Activated naive CD4-positive, alpha-beta T cell (primary cell): ENCODE measurements at places on chromosomes 7 and 10.

DNA sequence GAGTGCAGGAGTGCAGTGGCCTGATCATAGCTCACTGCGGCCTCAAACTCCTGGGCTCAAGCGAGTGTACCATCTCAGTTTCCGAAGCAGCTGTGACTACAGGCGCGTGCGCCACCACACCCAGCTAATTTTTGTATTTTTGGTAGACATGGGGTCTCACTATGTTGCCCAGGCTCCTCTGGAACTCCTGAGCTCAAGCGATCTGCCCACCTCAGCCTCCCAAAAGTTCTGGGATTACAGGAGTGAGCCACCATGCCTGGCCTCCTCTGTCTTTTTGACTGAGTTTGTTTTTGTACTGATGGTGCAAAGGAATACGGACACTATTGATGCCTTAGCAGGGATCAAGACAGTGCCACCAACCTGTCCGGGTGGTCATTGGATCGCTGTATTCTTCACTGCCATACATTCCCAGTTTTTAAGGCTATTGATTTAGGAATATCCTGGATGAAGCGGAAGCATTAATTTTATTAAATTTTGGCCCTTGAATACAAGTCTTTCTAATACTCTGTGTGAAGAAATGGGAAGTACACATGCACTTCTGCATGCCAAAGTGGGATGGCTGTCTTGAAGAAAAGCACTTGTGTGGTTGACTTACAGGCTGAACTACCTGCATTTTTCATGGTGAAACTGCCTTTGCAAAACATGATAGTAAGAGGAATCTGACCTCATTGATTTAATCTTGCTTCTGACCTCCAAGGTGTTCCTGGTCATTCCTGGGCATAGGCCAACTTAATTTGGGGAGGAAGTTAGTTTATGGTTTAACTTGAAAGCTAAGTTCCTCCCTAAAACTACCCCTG is 2.1 kb upstream of the CUL2 start:
- no peak for DNase-seq

- DNase-seq = no peak
Observed at GRCh38 chr10:86768412-86769062, 12.1 kb downstream of the BMPR1A start.

GRCh38 chr10:107546986-107547385 is 382.5 kb upstream of the SORCS1 start:
- no peak for DNase-seq

DNA sequence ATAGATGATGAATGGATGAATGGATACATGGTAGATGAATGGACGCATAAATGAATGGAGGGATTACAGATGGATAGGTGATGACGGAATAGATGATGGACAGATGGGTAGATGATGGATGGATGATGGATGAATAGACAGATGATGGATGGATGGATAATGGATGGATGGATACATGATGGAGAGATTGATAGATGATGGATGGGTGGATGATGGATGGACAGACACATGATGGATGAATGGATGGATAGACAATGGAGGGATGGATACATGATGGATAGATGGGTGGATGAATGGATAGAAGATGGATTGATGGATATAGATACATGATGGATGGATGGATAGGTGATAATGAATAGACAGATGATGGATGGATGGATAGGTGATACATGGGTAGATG is 8.8 kb upstream of the PDGFA start:
- no peak for DNase-seq

- no peak for DNase-seq
Observed at GRCh38 chr7:5424749-5425506, 1.3 kb upstream of the TNRC18 start.

GRCh38 chr7:135177028-135177696 is 6.7 kb upstream of the CYREN start:
- no peak for DNase-seq

DNA sequence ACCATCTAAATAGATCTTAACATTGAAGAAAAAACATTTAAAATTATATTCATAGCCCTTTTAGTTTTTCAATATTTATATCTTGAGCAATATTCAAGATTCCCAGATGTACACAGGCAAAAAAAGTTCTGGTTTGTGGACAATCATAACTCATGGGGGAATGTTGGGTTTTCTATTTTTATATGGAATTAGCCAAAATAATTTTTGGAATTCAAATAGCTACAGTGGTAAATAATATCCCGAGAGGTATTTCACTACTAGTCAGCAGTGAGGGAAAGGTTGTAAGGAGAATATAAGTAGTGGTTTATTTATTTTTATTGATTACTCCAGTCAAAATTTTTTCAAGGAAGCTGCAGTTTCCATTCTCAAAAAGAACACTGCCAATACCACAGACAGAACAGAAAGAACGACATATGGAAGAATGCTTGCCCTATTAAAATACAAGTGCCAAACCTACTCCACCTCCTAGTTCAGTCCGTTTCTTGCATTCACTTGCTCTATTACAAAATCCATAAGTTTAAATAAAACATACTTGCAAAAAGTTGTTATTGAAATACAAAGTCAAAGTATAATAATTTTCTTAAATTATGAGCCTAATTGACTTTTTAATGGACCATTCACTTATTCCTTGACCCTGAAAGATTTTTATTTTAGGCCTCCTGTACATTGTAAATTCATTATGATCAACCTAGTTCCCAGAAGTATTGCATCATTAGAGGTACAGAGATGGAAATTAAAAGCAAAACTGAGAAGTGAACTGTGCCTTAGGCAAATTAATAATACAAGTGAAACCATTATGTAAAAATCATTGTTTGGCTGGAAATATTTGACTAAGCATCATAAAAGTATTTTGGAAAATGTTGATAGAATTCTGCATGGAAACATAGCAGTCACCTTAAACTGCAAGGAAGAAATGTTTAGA is 533.2 kb downstream of the PARD3 start:
- no peak for DNase-seq

DNA sequence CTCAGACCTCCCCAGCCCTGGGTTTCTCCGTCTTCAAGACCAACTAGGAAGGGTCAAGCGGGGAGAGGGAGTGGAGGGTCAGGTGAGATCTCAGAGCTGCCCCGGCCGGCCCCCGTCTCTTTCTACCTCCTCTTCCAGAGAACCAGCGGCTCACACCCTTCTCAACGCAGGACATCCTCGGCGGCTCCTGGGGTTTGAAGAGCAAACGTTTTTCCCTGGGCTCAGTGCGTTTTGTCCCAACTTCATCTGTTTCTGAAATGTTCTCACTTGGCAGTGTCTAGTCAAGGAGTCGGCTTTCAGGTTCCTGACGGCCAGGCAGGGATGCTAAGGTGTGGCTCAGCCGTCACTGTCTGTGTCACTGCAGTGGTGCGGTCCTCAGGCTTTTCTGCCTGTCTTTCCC is 416.4 kb upstream of the FOXK1 start:
- DNase-seq = no peak

DNA sequence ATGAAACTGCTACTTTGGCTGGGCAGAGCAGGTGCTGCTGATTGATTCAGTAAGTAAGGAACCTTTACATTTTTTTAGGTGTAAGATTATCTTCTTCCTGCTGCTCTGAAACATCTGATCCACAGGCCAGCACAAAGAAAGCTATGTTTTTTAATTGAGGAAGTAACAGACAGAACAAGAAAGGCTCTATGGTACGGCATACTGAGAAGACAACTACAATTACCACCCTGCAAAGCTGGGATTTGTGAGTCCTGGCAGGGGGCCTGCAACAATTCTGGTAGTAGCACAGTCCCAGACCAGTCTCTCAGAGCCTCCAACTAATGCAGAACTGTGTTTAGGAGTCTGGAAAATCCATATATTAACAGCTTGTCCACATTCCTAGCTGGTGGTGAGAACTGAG is 103.0 kb upstream of the LRRTM3 start:
- no peak for DNase-seq

- no peak for DNase-seq
Observed at GRCh38 chr7:155570171-155570958, 24.0 kb upstream of the CNPY1 start.

GRCh38 chr10:86020134-86020533 is 346.5 kb downstream of the GRID1 start:
- no peak for DNase-seq

- DNase-seq = no peak
Observed at GRCh38 chr7:24555184-24555583, 18.1 kb upstream of the PALS2 start.

GRCh38 chr7:95229301-95229700 is 95.0 kb downstream of the PON1 start:
- DNase-seq = no peak

GRCh38 chr7:14786314-14786895 is 116.1 kb downstream of the DGKB start:
- DNase-seq = no peak

- DNase-seq = no peak
Observed at GRCh38 chr7:157291404-157292080, 45.3 kb upstream of the DNAJB6 start.

- DNase-seq = no peak
Observed at GRCh38 chr7:33841705-33842129, 63.6 kb upstream of the BMPER start.

DNA sequence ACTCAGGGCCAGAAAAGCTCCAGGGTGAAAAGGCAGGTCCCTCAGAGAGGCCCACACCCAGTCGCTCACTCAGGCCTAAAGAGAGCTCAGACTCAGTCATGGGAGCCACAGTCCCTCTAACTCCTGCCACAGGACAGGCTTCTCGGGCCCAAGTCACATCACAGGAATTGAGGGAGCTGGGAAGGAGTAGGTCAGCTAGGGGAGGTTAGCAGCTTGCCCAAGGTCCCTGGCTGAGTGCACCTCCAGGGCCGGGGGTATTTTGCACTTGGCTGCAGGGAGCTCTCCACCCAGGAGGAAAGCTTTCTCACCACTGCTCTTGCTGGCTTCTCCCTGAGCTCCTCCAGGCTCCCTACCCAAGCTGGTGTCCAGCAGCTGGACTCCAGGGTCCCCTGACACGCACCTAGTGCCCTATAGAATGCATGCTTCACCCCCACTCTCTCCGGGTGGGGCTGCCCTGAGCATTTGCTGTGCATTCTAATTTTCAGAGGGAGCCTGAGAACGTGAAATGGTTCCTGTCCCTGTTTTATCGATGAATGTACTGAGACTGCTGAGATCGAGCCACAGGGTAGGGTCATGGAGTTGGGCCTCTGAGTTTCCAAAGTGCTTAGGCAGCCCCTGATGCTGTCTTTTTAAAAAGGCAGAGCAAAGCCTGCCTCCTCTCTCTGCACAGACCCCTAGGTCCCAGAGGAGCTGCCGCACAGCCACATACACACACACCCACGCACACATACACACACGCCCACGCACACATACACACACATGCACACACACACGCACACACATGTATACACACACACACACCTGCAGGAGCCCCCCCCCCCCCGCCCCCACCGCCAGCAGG is 37.9 kb upstream of the RET start:
- DNase-seq = no peak

- DNase-seq = no peak
Observed at GRCh38 chr10:87090779-87091178, 3.9 kb downstream of the GLUD1 start.

- DNase-seq = no peak
Observed at GRCh38 chr10:36247478-36247877, 605.4 kb upstream of the FZD8 start.

DNA sequence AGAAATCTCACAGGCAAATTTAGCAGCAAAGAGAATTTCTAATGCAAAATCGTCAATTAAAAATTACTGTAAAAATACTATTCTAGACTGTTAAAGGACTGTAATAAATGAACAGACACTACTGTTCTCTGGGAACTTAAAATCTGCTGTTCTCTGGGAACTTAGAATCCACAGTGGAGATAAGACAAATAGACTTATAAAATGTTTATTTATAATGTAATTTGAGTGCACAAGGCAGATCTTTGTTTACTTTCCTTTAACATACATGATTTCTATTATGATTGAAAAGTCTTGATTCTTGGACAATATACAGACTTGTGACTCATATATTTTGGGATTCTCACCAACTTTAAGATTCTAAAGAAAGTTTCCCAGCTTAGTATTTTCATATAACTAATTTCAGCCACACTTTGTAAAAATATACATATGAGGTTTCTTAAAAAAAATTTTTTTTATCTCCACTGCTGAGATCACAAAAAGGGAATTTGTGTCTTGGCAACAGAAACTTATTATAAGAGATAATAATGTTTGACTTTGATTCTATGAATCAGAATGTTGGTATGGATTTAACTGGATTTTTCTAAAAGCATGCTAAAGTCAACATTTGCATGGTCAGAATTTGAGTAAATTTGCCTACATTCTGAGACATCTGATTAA is 166.3 kb upstream of the RHOBTB1 start:
- no peak for DNase-seq

GRCh38 chr10:37246637-37247036 is 121.2 kb downstream of the ANKRD30A start:
- DNase-seq = no peak

GRCh38 chr7:67566101-67566500 is 569.5 kb downstream of the TYW1 start:
- no peak for DNase-seq

DNA sequence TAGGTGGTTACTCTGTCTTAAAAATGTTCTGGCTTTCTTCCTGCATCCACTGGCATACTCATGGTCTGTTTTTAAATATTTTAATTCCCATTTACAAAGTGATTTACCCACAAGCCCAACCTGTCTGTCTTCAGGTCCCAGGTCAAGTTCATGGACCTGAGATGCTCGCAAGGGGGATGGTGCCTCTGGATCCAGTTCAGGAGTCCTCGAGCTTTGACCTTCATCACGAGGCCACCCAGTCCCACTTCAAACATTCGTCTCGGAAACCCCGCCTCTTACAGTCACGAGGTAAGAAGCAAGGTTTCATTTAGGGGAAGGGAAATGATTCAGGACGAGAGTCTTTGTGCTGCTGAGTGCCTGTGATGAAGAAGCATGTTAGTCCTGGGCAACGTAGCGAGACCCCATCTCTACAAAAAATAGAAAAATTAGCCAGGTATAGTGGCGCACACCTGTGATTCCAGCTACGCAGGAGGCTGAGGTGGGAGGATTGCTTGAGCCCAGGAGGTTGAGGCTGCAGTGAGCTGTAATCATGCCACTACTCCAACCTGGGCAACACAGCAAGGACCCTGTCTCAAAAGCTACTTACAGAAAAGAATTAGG is 8.7 kb downstream of the ZKSCAN1 start:
- no peak for DNase-seq

GRCh38 chr10:46293832-46294640 is 7.2 kb downstream of the ANTXRL start:
- no peak for DNase-seq

DNA sequence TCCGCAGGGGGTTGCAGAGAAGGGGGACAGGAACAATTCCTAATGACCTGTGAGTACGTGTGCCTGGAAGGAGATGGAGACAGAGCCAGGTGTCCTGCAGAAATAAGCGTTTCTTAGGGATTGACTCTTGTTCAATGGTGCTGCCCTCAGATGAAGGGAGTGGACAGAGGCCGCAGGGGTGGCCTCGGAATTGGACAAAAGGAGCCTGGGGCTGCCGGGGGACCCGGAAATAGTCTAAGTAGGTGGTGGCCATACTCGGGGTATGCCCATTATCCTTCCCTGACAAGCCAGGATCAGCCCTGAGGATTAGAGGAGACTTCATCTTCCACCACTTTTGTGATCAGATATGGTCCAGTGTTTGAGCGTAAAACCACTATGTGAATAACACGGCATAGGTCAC is 39.2 kb downstream of the ELFN1 start:
- DNase-seq = no peak

DNA sequence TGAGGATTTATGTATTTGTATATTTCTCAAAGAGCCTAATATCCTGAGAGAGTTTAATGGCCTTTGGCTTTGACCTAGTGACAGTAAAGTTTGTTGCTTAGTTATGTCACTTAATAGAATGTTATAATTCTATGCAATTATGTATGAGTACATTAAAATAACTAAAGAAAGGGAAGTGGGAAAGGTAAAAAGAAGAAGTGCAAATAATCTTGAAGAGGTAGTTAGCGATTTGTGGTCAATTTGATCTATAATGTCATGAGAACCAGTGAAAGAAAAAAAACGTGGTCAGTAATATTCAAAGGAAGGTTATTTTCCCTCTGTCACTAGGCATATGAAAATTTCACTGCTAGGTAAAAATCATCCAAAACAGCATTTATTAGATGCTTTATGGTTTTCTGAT is 143.4 kb upstream of the LSM8 start:
- DNase-seq = no peak
